ENCODE measurements at places on chromosomes 2 and 18. TPM values are rescaled to one million over a fixed set of nuclear protein-coding genes. Genes with fewer than 3 reads are reported as not detected.

DNA sequence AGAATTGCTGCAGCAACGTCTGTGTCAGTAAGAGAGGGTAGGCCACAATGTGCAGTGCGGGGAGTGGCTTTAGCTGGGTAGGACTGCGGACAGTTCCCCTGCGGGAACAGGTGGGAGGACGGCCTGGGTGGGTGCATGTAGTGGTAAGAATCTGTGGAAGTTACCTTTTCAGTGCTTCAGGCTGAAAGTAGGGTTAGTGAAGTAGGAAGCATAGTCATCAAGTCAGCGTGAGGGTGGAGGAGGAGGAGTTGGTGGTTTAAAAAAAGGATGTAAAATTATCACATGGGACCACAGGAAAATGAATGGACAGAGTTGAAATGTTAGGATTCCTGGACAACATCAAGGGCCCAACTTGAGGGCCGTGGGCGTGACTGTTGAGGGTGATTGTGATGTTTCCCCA, 13.2 kb downstream of the CEP192 start:
- no peak for DNase-seq
- H3K4me3 ChIP-seq, result no peak overlapping the region

DSG1 gene
- not detected for total RNA-seq

- H3K4me3 ChIP-seq, result no peak overlapping the region
- H3K27ac ChIP-seq, result no peak overlapping the region
- DNase-seq, result no peak
- H3K4me1 ChIP-seq, result no peaks in the 10 kb centered on the region
- no peaks in the 10 kb centered on the region for H3K27me3 ChIP-seq
These were observed 48.9 kb downstream of the MEP1B start for GRCh38 chr18:32238635-32239268.

DNA sequence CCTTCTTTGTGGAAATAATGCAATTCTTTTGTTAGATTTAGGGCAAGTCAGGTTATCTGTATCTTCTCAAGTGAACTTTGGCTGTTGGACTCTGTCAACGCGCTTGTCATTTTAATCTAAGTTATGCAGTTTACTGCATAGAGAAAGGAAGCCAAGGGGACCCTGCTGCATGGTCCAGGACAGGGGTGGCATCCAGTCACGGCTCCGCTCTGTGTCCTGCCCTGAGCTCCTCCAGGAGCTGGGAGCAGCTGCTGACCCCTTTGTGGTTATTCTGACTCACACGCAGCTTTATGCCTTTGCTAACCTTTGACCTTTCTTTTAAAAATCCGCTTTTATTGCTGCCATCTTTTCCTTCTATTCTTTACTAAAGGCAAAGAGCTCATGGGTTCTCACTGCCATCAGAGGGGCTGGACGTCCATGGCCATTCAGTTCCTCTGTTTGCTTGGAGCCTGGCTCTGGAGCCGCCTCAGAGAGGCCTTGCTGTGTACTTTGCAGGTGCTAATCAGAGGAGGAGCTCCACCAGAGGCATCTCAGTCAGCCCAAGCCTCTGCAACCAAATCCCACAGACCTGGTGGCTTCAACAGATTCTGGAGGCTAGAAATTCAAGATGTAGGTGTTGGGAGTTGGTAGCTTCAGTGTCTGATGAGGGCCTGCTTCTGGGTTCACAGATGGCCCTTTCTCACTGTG, 39.3 kb downstream of the SNTG2 start:
- no peak for DNase-seq
- no peaks in the 10 kb centered on the region for H3K36me3 ChIP-seq
- no peaks in the 10 kb centered on the region for H3K27me3 ChIP-seq

- H3K27me3 ChIP-seq, result no peaks in the 10 kb centered on the region
- H3K4me3 ChIP-seq, result no peak overlapping the region
- H3K27ac ChIP-seq, result peak overlapping the region; percentile 1
- no peaks in the 10 kb centered on the region for H3K36me3 ChIP-seq
- no peak for DNase-seq
These were observed 63.7 kb upstream of the CYRIA start for GRCh38 chr2:16729335-16729734.

STARD6 gene
- not detected for total RNA-seq

GRCh38 chr2:187148059-187148714, 299.2 kb upstream of the ZSWIM2 start:
- DNase-seq, result no peak
- H3K4me3 ChIP-seq, result no peak overlapping the region
- H3K27me3 ChIP-seq, result no peaks in the 10 kb centered on the region
- no peaks in the 10 kb centered on the region for H3K36me3 ChIP-seq
- H3K4me1 ChIP-seq, result no peaks in the 10 kb centered on the region

GRCh38 chr2:161239326-161240109, 68.7 kb upstream of the PSMD14 start:
- H3K27me3 ChIP-seq, result no peaks in the 10 kb centered on the region
- no peaks in the 10 kb centered on the region for H3K36me3 ChIP-seq
- no peak overlapping the region for H3K27ac ChIP-seq
- H3K4me3 ChIP-seq, result no peak overlapping the region
- peaks cover 4% of the 10 kb centered on the region for H3K4me1 ChIP-seq
